ENCODE measurements at places on chromosomes 4 and X. TPM values are rescaled to one million over a fixed set of nuclear protein-coding genes. Genes with fewer than 3 reads are reported as not detected.

DNA sequence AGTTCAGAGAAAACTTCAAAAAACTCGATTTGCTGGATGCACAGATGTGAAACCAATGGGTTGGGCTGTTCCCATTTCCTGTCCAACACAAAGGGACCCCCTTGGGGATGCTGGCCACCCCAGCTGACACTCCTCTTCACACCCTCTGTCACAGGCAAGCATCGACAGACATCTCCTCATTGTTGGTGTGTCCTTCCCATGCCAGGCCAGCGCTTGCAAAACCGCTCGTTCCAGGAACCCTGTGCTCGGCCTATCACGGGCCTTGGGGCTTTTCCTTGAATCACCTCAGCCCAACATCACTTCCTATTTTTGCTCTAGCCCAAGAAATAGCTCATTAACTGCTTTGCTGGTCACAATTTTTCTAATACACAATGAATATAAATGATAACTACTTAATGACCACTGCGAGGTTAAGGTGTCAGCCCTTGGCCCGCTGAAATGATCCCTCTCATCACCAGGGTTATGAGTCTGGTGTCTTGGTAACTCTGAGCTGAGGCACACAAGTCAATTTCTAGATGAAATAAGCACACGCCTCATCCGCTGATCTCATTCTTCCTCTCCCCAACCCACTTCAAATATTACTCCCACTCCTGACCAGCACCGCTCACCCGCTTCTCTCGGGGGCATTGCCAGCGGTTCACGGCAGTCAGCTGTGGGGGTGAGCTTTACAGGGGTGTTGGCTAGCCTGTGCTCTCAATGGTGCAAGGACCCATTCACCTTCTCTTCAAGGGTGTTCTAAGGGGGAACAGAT, 32.3 kb downstream of the BCOR start:
- no peak for DNase-seq

- DNase-seq = no peak
Measured at GRCh38 chr4:147560625-147561024, 56.6 kb upstream of the TMEM184C start.

Gene FBXW7
- 37.7 TPM for polyA plus RNA-seq

Gene LEF1
- polyA plus RNA-seq = 68.6 TPM

Gene SLC7A11
- polyA plus RNA-seq = 2.3 TPM

GRCh38 chr4:152503653-152504290, 32.1 kb downstream of the FBXW7 start:
- DNase-seq = no peak

DNA sequence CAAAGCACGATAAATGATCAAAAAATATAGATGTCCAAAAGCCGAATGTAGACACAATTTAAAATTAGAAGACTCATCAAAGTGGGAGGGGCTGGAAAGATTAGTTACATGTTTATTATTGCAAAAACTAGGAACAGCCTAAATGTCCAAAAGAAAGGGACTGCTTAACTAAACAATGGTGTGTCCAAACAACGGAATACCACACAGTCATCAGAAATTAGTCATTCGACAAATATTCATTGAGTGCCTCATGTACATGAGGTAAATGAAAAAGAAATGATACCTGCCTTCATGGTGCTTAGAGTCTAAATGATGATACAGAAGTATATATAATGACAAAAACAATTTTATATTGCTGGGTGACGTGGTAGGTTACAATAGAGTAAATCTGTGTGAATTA, 139.7 kb downstream of the MAML3 start:
- no peak for DNase-seq

GRCh38 chr4:169627307-169627706, 6.9 kb downstream of the CLCN3 start:
- DNase-seq = no peak

DNA sequence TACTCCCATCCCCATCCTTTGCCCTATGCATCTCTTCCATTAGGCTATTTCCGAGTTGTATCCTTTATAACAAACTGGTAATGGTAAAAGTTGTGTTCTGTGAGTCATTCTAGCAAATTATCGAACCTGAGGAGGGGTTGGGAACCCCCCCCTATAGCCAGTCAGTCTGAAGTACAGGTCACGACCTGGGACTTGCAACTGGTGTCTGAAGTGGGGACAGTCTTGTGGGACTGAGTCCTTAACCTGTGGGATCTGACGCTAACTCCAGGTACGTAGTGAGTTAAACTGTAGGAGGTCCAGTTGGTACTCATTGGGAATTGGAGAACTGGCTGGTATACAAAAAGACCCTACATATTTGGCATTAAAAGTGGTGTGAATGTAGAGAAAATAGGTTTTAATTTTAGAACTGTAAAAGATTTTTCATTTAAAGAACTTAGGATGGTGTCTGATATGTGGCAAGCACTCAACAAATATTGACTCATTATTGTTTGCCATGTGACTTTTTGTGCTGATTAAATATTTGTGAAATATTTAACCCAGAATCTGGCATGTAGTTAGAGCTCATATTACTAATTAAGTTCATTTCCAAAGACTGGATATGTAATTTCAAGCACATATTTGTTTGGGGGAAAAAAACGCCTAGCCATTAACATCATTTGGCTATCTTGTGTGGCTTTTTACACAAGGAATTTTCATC, 50.7 kb downstream of the CHST7 start:
- no peak for DNase-seq

GRCh38 chr4:99159699-99160098, 15.6 kb upstream of the ADH4 start:
- DNase-seq = no peak

GRCh38 chrX:55908661-55909212, 191.2 kb downstream of the RRAGB start:
- no peak for DNase-seq

Gene DUSP21
- polyA plus RNA-seq = not detected

Gene BMP3
- 12.1 TPM for polyA plus RNA-seq

Gene HPGDS
- 2.7 TPM for polyA plus RNA-seq

GRCh38 chrX:105723966-105724735, 98.2 kb upstream of the NRK start:
- DNase-seq = no peak

Gene KLB
- polyA plus RNA-seq = 0.22 TPM

Gene PAK3
- 7.2 TPM for polyA plus RNA-seq

Gene FAT4
- polyA plus RNA-seq = 29.4 TPM

DNA sequence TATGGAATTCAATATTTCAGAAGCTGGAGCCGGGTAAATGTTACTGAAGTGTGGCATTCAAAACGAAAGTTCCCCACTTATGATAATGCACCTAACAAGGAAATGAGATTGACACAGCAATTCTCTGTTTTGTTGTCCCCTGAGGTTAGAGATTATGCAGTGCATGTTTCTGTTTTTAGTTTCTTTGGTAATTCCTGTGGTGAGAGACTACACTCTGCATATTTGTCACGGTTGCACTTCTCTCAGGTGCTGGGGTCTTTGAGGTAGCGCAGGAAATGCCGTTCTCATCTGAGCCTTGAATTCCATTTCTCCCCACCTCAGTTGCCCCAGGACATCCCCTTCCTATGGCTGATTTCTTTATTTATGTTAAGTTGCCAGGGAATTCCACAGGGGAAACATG, 15.3 kb upstream of the BEND4 start:
- no peak for DNase-seq

DNA sequence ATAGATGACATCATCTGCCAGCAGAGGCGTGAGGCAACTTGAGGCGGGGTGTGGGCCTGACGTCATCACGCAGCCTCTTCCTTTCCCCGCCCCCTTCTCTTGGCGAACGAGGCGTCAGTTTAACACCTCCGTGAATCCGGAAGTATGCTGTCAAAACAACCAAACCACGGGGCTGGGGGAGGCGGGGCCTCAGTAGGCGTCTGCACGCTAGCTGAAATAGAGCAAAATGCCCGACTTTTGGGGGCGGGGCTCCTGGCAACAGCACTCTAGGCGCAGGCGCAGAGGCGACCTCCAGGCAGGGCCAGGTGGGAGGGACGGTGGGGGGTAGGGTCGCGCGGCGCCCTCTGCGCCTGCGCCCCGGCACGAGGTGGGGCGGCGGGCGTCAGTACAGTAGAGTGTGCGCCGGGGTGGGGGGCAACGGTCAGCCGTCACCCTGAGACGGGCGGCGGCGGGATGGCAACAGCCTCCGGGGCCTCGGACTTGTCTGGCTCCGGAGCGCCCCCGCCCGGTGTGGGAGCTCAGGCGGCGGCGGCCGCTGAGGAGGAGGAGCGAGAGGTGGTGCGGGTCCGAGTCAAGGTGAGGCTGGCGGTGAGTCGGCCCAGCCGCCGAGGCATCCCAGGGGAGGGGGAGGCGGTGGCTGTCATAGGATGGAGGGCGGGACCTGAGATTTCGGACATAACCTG, at the start of gene TBC1D25:
Gene TBC1D25, plus strand, starts transcription at position 370 of the 683 bp plus-strand sequence. Its CDS starts 84 bp downstream, at position 454.
- peak; percentile 92 for DNase-seq

- DNase-seq = no peak
Measured at GRCh38 chr4:187477224-187477623, 518.3 kb upstream of the ZFP42 start.

DNA sequence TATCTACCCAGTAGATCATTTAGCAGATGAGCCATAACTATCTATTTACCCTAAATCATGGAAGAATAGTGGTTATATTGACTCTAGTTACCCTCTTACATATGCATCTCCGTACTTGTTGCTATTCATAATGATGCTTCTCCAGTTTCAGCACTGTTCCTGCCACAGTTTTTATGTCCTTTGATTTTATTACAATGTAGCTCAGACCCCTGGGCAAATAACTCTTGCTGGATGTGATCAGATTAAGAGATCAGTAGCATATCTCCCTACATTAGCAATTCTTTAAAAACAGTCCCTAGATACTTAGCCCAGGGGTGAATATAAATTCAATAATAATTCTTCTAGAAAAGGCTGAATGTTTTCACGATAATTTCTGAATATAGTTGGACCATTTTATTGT, 696.5 kb downstream of the ADGRL3 start:
- DNase-seq = no peak

GRCh38 chrX:39952989-39953388, 144.8 kb downstream of the BCOR start:
- no peak for DNase-seq

DNA sequence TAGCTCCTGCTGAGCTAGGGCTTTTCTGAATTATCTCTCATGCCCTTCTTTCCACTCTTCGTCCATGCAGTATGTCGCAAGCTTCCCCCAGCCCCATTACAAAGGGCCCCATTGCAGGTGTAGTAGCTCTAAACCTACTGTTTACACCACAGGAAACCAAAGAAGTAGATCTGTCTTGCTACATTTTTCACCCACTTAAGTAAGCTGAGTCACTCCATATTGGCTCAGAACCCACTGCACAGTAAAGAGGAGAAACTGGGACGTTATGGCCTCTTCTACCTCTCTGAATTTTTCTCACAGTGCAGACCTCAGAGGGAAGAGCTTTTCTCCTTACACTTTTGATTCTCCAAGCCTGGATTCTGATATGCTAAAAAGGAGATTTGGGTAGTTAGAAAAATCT, 200.2 kb downstream of the SMARCA1 start:
- DNase-seq = no peak

DNA sequence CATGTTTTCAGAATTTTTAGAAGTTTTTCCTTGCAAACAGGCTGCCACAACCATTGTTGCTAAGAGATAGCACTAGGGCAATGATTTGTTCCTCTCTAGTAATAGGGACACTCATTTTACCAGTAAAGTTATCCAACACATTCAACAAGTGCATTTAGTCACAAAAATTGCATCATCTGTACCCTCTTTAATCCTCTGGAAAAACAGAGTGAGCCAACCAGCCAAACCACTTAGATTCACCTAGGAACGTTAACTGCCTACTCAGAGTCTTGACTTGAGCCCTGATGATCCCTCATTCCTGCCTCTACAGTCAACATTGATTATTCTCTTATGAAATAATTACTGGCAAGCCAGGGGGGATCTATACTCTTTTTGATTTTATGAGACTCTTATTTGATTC, 17.0 kb upstream of the ADGRA3 start:
- DNase-seq = no peak

Gene SPANXC
- not detected for polyA plus RNA-seq

Gene KLHL15
- polyA plus RNA-seq = 16.6 TPM

DNA sequence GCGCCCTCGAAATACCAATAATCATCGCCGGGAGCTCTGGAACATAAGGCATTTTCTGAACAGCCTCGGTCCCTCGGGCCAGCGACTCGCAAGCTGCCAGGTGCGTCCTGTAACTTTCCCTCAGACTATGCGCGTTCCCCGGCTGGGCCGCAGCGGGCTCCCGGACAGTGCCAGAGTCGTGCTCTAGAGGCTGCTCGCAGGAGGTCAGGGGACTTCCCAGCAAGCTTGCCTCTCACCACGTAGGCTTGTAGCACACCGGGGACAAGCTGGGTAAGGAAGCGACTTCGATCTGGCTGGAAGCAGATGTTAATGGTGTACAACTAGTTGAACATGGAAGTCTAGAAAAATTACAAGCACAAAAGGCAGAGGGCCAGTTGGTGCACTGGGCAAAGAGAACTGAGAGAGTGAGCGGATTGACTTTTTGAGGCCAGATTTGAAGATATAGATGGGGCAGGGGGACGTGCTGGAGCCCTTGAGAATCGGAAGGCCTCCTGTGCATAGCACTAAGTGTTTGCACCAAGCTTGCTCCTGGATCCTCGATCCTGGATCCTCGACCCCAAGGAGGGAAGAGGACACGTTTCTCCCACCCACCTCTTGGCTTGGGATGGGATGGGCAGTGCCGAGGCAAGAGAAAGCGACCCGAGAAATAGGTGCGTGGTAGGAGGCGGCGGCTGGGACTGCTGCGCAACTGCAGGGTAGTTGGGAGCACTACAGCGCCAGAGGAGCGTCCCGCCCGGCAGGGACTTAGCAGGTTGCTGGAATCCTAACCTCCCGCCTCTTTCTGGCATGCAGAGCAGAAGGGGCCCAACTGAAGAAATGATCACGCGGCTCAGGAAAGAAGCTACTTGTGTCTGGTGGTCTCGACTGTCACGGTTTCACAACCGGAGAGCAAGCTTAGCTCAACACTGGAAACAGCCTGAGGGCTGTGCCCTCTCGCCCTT, 19.9 kb upstream of the ZIC3 start:
- no peak for DNase-seq

DNA sequence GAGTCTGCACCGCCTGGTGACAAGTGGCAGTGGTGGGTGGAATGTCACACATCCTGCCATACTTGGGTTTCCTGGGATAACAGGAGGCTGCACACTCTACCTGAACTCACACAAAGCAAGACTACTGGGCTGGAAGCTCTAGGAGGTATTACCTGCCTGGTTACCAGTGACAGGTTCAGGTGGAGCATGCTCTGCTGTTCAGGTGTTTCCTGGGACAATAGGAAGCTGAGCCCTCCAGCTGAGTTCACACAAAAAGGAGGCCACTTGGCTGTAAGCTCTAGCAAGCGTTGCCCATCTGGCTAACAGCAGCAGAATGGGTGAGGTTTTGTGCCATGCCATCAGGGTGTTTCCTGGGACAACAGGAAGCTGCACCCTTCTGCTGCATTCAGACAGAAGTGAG, 17.4 kb upstream of the UGT2B7 start:
- no peak for DNase-seq

GRCh38 chr4:91916219-91916618, 387.5 kb upstream of the GRID2 start:
- no peak for DNase-seq

GRCh38 chrX:55132416-55132815, 43.6 kb downstream of the PAGE2 start:
- DNase-seq = no peak

- DNase-seq = no peak
Measured at GRCh38 chr4:141851246-141851891, 215.0 kb downstream of the IL15 start.
